ENCODE measurements at places on chromosomes 12 and 14.
A peak's percentile ranks its signal among the peaks of the same experiment; 100 is the strongest.

DNA sequence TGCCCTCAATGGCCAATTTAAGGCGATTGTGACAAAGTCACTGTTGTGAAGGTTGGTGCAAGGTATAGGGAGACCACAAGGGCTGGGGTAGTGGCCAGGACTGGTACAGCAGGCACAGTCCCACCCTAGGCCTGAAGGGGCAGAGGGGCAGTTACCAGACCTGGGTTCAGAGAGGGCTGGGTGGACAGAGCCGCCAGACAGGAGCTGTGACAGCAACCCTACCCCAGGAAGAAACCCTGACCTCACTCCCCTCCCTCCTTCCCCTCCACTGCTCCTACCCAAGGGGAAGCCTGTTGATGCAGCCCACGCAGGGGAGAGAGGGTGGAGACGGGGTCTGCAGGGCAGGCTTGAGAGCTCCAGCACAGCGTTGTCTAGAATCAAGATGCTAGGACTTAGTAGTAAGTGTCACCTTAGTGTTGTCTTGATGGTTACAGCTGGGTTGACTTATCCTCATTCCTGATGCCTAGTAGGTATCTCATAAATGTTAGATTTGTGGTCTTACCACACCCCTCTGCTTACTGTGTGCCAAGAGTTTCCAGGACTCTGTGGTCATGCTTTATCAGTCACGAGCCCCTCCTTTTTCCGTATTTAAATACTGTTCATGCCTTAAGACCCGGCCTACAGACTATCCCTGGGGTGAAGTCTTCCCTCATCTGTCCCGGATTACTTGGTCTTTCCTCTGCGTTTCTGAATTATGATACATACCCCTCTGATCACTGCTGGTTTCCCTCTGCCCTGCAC, 14.4 kb downstream of the EML1 start:
- no peak for DNase-seq

DNA sequence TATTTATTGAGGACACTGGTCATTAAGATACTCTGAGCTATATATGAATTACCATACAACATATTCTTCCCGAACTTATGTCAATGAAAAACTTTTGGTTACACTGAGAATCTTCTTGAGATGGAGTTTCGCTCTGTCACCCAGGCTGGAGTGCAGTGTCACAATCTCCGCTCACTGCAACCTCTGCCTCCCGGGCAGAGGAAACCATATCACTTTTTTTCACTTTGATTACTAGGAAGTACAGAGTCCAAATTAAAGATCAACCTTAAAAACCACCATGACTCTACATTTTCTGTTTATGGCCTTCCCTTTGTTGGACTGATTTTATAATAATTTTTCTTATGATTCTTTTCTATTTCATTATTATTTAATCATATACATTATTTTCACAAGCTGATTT, 336.5 kb downstream of the FSCB start:
- no peak for DNase-seq

DNA sequence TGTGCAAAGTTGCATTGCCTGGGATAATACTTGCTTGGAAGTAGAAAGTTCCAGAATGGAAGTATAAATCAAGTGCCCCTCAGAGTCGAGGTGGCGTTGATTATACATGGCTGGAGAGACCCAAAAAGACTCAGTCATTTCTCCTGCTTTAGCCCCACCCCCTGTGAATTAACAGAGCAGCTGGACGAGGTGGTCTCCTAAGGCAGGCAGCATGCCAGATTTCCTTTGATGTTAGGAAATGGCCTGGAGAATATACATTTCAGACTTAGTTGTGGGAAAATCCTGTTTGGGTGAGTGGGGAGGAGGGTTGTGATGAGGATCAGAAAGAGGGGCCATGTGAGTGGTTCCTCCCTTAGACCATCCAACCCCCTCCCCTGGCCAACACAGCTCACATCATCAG, 406.1 kb upstream of the TMPO start:
- no peak for DNase-seq

GRCh38 chr14:102396521-102396920, 33.8 kb downstream of the TECPR2 start:
- no peak for DNase-seq

- DNase-seq, result no peak
Measured at GRCh38 chr14:42192738-42193653, 586.3 kb downstream of the LRFN5 start.

- DNase-seq, result no peak
Measured at GRCh38 chr12:10102322-10102721, 3.5 kb upstream of the CLEC1A start.

DNA sequence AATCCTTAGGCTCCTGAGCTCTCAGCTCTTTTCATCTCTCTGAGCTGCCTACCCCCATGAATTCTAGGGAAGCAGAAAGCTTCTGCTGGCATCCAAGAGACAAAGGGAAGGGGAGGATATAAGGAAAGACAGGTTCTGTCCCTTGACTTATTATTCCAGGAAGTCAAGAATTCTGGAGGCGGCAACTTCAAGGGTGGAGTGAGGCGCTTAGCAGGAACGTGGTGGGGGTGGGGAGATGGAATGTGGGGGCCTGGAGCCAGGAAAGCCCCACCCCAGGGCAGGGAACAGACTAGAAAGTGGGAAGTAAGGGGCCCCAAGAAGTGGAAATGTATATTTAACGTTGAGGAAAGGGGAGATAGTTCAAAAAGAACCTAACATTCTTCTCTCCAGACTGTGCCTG, 1.4 kb downstream of the CALCOCO1 start:
- DNase-seq, result no peak

- no peak for DNase-seq
Measured at GRCh38 chr12:109458771-109459208, 18.3 kb downstream of the KCTD10 start.

DNA sequence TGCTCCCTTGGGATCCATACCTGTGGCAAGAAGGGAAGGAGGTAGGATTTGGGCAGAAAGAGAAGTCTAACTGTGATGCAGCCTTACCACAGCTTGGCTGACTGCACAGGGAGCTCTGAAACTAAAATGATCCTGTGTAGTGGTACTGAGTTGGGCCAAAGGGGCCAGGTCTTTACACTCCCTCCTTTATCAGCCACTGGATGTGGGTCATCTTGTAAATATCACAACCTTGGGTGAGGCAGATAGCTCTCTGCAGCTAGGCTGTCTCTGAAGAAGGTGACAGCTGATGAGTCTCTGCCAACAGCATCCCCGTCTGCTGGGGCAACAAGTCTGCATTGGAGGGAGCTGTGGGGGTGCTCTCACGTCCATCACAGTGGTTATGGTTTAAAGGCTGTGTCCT, 95.9 kb upstream of the CAND1 start:
- DNase-seq, result no peak

- DNase-seq, result no peak
Measured at GRCh38 chr12:92908108-92908507, 21.0 kb downstream of the EEA1 start.

GRCh38 chr12:32877601-32878459, 18.7 kb downstream of the PKP2 start:
- no peak for DNase-seq

GRCh38 chr12:23352670-23353069, 596.8 kb downstream of the SOX5 start:
- DNase-seq, result no peak

- DNase-seq, result no peak
Measured at GRCh38 chr14:98908050-98908449, 363.9 kb downstream of the BCL11B start.

DNA sequence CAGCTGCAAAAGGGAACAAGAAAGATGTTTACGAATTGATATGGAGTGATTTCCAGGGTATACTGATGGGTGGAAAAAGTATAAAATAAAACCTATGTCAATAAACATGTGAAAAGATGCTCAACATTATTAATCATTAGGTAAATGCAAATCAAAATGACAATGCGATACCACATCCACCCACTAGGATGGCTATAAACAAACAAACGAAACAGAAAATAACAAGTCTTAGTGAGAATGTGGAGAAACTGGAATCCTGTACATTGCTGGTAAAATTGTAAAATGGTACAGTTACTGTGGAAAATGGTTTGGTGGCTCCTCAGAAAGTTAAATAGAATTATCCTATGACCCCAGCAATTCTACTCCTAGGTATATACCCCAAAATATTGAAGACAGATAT, 9.5 kb upstream of the BEST3 start:
- no peak for DNase-seq

GRCh38 chr12:39892146-39892545, 213.7 kb downstream of the SLC2A13 start:
- DNase-seq, result no peak

DNA sequence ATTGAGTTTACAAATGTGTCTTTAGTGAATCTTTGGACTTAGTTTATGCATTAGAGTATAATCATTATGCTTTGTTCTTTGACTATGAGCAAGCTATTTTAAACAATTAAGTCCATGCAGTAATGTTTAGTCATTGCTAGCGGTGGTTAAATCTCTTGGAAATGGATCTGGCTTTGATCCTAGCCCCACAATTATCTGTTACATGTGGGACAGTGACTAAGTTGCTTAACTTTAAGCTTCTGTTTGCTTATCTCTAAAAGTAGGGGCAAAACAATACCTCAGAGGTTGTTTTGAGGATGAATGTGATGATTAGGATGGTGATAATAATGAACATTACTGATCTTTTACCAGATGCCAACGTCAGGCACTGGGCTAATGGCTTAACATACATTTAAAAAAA, 124.2 kb downstream of the NPAS3 start:
- no peak for DNase-seq

GRCh38 chr12:49842519-49843352, at the start of gene BCDIN3D:
Gene BCDIN3D, minus strand, starts transcription at chr12:49843106. Its CDS starts 19 bp downstream, at chr12:49843087.
- DNase-seq, result peak; percentile 85

GRCh38 chr12:130872179-130873096, 572 bp downstream of the RAN start:
- peak; percentile 42 for DNase-seq

- no peak for DNase-seq
Measured at GRCh38 chr14:57884175-57884574, 18.3 kb upstream of the SLC35F4 start.

- no peak for DNase-seq
Measured at GRCh38 chr12:80807640-80808288, 91.1 kb downstream of the MYF5 start.

- no peak for DNase-seq
Measured at GRCh38 chr12:14601692-14602478, 34.2 kb upstream of the PLBD1 start.

DNA sequence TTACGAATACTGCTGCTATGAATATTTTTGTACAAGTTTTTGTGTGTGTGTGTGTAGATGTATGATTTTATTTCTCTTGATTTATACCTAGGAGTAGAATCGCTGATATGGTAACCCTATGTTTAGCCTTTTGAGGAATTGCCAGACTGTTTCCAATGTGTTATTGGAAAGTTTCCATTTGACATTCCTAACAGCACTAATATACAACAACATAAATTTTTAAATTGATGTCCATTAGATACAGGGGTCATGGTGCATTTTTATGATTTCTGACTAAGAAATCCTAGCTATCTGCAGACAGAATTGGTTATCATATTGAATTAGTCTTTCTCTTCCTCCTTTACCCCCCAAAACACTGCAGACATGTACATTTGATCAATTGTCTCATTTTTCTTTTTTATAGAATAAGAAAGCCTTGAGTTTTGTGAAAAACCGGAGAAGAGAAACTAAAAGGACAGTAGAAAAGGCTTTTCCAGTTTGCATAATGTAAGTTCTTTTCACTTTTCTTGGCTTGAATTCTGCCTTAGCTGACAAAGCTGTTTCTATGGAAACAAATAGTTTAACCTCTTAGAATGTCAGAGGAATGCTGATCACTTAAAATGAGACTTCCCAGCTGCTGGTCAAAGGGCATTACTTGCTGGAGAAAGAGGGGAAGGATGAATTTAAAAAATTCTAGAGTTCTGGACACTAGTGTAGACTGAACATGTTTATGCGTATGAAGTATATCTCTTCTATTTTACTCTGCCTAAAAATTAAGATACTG, 28.2 kb downstream of the PALS1 start:
- DNase-seq, result no peak

DNA sequence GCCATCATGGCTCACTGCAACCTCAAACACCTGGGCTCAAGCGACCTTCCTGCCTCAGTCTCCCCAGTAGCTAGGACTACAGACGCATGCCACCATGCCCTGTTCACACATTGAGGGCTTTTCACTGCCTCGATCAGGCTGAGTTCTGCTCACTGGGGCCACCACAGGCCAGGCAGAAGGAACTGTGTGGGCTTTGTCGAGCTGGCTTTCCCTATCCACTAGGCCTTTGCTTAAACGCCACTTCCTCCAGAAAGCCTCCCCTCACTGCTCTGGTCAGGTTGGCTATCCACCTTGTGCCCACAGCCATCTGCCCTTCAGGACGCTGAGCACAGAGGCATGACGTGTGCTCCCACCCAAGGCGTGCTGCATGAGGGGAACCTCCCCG, 45.2 kb downstream of the MLXIP start:
- no peak for DNase-seq

- no peak for DNase-seq
Measured at GRCh38 chr12:5807090-5807414, 138.0 kb downstream of the ANO2 start.

- DNase-seq, result no peak
Measured at GRCh38 chr14:44625098-44625497, 118.0 kb upstream of the FSCB start.

GRCh38 chr14:104341532-104342434, 203.4 kb downstream of the KIF26A start:
- no peak for DNase-seq

GRCh38 chr14:91249841-91250616, 5.5 kb upstream of the GPR68 start:
- no peak for DNase-seq

DNA sequence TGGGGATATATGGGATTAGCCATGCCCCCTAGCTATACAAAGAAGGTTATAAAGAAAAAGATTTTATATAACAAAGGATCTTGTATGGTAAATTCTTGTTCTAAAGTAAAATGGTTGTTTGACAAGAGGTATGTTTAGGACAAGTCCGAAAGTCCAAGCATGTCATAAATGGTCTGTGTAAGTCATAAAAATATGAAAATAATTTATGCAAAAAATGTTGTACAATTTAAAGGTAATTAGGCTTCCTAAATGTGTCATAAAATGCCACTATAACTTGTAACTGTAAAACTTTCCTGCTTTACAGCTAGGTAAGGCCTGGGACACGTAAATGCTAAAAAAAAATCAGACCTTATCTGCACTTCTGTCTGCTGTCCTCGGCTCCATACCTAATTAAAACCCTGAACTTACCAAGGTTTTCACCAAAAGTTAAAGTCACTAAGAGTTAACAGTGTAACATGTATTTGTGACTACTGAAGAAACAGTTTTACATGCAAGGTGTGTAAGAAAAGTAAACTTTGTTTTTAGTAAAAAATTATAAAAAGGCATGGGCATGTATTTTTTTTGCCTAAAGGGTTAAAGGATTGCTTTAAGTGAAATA, 110.0 kb upstream of the RESF1 start:
- DNase-seq, result no peak

DNA sequence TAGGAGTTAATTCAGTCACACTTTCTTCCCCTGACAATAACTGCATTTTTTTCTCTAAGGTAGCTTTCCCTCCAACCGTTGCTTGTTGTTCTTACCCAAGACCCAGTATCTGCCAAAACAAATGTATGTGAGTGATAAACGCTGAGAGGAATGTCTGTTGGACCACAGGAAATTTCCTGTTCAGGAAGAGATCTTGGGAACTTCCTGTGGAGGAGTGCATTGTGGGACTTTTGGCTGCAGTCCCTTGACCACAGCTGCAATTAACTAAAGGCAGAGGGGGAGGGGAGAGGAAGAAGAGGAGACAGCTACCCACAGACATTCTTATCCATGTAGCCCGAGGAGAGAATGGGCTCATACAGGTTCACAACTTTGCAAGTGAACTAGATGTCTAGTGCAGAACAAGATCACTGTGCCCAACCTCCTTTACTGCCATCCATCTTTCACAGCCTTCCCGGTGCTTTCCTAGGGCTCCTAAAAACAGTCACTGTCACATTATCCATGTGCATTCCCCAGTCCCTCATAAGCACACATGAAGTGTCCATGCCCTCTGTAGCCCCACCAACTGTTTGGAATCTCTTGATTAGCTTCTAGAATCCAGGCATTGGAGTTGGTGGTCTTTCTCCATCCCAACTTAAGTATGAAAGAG, 149.5 kb downstream of the ETV6 start:
- DNase-seq, result no peak

Data from hypothalamus (tissue), 51 donors.